ENCODE measurements at places on chromosomes 1 and 21.

DNA sequence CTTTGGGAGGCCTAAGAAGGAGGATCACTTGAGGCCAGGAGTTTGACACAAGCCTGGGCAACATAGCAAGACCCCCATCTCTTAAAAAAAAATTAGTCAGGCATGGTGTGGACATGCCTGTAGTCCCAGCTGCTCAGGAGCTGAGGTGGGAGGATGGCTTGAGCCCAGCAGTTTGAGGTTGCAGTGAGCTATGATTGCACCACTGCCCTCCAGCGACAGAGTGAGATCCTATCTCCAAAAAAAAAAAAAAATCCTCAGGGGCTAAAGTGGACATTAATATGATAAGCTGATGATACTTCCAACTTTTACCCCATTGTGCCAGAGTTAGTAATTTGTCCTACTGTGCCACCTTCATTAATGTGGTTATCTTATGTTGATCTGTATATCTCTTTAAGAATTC, 327.8 kb upstream of the FMN2 start:
- DNase-seq = no peak

GRCh38 chr1:79006564-79006963, at the start of gene ADGRL4:
Gene ADGRL4 (minus strand): TSS chr1:79006730. CDS start chr1:79006654, 76 bp downstream.
- no peak for DNase-seq

DNA sequence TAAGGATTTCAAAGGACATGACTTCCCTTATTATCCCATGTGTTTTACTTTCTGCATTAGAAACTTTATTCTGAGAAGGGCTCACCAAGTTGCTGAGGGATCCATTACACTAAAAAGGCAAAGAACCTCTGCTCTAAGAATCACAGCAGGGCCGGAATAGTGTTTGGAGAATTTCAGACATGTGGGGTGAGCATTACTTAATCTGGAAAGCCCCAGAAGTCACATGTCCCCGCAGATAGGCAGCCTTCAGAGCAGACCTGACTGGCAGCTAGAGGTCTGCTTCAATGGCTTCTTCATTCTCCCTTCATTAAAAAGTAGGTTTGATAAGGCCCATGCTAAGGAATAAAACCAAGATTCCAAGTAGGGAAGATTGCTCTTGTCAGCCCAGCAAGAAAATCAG, 52.6 kb upstream of the RBM15 start:
- DNase-seq = no peak

GRCh38 chr1:159898527-159898926, 1.4 kb downstream of the CFAP45 start:
- DNase-seq = no peak

DNA sequence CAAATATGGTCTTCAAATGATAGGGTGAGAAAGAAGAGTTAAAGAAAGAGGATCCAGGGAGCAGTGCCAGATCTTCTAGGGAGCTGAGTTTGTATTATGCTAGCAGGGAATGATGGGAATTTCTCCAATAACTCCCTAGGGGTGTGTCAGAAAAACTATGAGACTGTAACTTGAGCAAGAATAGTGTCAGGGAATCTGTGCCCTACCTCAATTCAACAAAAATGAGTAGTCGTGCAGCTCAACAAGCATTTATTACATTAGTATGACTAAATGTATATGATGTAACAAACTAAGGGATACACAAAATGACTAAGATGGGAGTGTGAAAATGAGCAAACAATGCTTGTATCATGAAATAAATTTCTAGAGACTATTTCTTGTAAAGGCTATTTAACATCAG, 24.2 kb downstream of the SPAG17 start:
- DNase-seq = no peak

DNA sequence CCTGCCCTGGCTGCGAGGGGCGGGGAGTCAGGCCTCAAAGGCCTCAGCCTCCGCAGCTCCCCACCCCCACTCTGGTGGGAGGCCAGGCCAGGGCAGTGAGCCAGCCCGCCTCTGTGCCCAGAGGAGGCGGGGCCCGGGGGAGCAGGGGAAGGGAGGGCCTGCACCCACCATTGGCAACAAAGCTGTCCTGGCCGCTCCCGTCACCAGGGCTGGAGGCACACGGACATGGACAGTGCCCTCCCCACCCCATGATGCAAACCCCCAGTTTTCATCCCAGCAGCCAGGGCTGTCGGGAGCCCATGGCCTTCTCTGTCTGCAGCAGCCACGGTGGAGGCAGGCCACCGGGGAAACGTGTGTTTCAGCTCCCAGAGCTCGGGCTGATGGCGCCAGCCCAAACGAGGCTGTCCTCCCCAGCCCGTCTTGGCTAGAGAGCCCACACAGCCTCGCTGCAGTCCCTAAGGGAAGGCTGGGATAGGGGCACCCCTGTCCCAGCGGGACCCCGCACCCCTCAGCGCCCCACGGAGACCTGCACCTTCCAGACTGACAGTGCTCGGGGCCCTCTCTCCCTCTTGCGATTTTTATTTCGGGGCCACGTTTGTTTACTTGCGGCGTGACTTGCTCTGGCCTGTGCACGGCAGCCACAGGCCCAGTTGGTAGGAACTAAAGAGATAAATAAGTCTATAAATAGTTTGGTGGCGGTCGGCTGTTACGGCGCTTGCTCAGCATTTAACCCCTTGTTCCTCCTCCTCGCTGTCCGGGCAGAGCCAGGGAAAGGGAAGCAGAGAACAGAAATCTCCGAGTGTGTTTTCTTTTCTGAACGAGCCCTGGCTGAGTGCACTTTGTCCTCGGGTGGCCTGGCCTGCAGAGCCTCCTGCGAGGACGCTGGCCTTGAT, 101.8 kb downstream of the PRDM16 start:
- no peak for DNase-seq

GRCh38 chr1:209729436-209729835, 24.8 kb downstream of the HSD11B1 start:
- DNase-seq = no peak

DNA sequence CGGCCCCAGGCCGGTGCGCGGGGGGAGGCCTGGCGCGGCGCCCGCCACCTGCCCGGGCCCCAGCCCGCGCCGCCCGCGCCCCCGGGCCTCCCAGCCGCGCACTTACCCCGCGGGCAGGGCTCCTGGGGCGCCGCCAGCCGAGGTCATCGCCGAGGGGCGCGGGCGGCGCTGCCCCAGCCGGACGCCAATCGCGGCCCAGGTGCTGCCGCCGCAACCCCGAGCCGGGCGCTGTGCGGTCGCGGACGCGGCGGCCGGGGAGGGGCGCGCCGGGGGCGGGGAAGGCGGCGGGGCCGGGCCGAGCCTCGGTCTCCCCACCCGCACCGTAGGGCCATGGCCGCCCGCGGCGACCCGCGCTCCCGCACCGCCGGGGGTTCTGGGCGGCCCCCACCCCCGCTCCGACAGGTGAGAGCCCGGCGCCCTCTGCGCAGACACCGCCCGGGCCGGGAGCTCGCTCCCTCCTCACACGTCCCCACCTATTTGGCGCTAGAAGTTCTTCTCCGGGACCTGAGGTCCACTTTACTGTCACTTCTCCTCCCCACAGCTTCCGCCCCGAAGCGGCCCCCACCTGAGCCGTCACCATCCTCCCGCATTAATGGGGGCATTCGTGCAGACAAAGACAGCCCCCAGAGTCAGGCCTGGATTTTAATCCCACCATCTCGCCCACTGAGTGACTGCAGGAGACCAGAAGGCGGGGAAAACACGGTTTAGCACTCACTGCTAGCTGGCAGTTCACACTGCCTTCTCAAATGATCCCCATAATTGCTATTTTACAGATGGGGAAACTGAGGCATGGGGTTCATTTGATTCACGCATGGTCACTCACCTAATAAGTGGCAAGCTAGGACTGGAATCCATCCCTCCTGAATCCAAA, at the start of gene TTC39A:
Gene TTC39A (minus strand): TSS at position 232 of the 871 bp plus-strand sequence. CDS start 85 bp downstream, at position 147.
- DNase-seq = peak; percentile 61

GRCh38 chr21:34530261-34530660, 18.3 kb upstream of the KCNE1 start:
- no peak for DNase-seq

DNA sequence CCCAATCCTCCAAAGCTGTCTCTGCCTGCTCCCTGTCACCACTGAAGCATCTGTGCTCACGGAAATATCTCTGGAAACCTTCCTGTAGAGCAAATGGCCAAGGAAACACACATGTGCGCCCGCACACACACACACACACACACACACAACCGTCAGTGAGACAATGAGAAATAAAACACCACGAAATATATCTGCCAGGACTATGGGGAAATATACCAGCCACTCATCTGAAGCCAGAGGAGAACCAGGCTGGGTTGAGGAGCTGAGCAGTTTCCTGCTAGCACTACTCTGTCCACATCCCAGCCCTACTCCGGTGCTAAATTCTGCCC, 25.1 kb upstream of the PLXNA2 start:
- DNase-seq = no peak

DNA sequence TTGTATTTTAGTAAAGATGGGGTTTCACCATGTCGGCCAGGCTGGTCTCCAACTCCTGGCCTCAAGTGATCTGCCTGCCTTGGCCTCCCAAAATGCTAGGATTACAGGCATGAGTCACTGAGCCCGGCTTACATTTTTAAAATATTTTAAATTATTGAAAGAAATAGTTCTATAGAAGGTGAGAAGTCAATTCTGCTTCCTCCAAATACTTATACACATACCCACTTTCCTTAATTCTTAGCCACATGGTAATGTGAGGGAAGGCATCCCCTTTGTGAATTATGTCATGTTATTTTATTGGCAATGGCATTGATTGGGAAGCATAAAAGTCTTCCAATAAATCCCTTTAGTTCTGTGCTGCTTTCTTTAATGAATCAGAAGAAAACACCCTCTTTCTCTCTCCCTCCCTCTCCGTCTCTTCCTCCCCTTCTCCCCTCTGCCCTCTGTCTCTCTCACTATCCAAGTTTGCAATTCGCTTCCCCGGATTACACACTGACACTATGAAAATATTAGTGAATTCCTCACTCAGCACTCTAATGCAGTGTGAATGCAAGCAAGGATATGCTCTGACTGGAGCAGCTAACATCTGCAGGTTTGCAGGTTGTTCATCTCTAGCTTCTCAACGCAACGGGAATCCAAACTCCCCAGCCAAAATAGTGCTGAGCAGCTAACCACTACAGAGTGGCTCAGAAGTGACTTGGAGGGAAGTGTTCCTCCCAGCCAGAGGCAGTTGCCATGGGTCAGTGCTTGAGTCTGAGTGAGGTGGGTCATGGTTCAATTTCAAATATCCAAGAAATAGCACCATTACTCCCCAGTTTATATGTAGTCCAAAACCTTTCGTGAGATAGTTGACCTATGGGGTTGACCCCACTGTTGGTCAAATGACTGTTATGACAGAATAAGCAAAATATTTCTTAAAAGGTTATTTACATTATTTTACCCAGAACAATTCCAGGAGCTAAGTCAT, 77.8 kb upstream of the CD55 start:
- DNase-seq = no peak

GRCh38 chr1:150961756-150962155, 12.9 kb downstream of the CERS2 start:
- no peak for DNase-seq

- DNase-seq = no peak
Measured at GRCh38 chr1:183002797-183003196, 20.4 kb upstream of the LAMC1 start.

- DNase-seq = no peak
Measured at GRCh38 chr21:18157406-18157805, 87.2 kb upstream of the CHODL start.

GRCh38 chr21:25813917-25814316, 79.1 kb downstream of the GABPA start:
- no peak for DNase-seq

DNA sequence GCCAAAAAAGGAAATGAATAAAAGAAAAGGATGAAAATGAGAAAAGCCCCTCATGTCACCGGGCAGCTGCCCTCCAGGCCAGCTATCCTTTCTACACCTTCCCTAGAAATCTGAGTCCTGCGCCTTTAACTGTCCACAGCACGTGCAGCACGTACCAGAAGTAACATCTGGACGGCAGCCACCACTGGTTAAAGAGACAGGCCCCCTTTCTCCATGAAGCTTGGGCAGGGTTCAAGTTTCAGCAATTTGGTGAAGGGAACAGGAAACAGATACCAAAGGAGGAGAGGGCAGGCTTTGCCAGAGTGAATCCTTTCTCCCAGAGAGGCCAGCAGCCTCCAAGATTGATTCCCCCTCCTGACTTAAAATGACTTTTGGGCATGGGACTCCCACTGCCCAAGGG, 3.6 kb upstream of the KIAA2013 start:
- no peak for DNase-seq

DNA sequence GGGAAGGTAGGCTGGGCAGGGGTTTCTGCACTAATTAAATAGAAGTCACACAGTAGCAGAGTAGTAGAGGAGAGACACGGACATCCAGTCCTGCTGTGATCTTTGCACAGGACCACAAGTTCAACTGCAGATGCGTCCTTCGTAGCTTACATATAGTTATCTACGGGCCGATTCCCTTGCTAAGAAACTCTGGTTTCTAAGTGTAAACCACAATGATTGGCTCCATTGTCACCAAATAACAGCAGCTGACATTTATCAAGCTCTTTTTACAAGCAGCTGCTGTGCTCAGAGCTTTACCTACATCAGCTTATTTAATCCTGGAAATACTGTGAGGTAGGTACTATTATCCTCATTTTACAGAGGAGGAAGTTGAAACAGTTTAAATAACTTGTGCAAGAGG, 3.1 kb downstream of the SLC45A3 start:
- no peak for DNase-seq

GRCh38 chr1:59506952-59507351, 210.1 kb downstream of the FGGY start:
- no peak for DNase-seq

GRCh38 chr1:37999430-38000232, 5.7 kb downstream of the FHL3 start:
- no peak for DNase-seq

DNA sequence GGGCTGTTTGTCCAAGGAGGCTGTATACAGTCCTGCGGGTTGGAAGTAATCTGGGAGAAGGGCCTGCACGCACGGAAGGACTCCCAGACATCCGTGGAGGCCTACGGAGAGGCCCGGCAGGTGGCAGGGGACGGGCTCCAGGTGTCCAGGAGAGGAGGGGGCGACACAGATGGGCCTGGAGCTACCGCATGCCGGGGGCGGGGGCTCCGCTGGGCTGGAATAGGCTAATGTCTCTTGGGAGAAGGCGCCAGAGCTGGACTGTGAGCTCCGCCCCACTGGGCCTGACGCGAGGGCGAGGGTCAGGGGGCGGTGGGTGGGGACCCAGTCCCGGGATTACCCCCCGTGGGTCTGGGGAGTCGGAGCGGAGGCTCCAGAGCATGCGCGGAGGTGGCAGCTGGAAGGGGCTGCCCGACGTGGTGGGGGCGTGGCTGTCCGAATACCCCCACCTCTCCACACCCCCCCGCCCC, 659 bp downstream of the AGO1 start:
- DNase-seq = peak; percentile 86

DNA sequence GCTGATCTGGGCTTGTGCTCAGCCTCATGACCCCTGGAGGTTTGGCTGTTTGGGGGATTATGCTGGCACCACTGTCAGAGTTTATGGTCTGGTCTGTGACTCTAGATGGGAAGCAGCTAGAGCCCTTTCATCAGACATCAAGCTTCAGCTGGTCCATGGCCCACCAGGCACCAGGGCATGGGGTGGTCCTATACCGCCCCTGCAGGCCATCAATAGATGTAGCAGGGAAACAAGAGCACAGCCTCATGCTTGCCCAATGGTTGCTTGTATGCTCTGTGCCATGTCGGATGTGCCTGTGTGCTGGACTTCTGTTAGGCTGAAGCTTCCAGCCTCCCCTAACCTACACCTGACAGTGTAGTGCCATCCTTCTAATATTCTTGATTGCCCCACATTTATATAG, 71.1 kb upstream of the CD34 start:
- peak; percentile 15 for DNase-seq

- peak; percentile 67 for DNase-seq
Measured at GRCh38 chr1:32241001-32241763, 5.8 kb upstream of the FAM167B start.

- no peak for DNase-seq
Measured at GRCh38 chr21:29187944-29188343, 57.5 kb downstream of the MAP3K7CL start.

- no peak for DNase-seq
Measured at GRCh38 chr1:81044708-81045107, 756.0 kb upstream of the ADGRL2 start.
